Hematopoietic multipotent progenitor cell treated with erythropoietin and hydrocortisone succinate and interleukin-3 and kit ligand, for 6 days (in vitro differentiated cells): ENCODE measurements at places on chromosomes 3 and 15.

- no peak for DNase-seq
These were observed 62.2 kb upstream of the LPP start for GRCh38 chr3:188091746-188092145.

DNA sequence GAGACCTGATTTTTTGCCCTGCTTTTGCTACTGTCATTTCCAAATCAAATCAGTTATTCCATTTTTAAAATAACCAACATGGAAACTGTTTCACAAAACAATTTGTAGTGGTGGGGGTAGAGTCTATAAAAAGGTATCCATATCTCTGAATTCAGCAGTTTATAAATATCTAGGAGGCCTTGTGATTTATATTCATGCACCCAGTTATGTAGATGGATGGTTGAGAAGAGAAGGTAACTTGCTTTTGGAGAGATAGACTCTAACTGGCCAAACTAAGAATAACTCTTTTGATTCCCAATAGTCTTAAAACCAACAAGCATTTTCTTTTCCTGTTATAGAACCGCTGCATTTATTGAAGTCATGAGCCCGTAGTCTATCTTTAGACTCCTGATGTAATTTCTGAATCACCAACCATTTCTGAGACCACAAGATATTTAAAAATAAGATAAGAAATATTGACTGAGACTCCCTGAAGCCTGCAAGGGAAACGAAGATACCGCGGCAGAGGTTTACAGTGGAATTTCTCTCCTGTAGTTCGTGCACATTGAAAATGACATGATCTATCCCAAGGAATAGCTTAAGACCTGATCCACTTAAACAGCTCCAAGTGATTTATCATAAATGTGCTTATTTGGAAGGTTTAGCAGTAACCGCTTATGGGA lies 68.5 kb downstream of the SAMMSON start:
- DNase-seq: peak; percentile 0

- no peak for DNase-seq
These were observed 216.8 kb downstream of the RPLP1 start for GRCh38 chr15:69669446-69669845.

DNA sequence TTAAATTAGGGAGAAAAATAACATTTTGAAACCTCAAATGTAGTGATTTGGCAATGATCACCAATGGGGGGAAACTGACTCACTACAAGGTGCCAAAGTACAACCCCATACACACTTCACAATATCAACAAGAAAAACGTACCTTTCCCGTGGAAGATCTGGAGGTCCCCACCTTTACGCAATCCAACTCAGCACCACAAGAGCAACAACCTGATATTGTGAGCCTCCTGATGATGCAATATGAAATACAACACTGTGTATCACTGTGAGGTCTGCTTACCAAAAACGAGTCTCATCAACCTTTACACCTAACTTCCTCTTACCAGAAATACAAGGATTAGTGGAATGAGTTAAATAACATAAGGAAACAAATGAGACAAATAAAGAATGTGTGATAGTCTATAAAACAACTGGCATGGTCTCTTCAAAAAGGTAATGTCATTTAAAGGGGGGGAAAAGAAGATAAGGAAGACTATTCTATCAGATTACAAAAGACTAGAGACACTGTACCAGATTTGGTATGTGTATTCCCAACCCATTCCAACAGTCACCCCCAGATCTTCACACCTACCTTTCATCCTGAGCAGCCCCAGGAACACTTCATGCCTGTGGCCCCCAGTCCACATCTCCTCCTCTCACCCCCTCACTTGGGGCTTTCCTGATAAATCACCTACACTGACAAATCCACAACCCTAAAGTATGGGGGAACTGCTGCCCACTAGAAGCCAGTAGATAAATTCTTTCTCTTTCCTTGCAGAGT lies 27.7 kb downstream of the DLG1 start:
- no peak for DNase-seq

- no peak for DNase-seq
These were observed 33.5 kb upstream of the TBC1D21 start for GRCh38 chr15:73839699-73840377.

GRCh38 chr3:43855674-43856299 lies 165.0 kb downstream of the ABHD5 start:
- DNase-seq: peak; percentile 84

DNA sequence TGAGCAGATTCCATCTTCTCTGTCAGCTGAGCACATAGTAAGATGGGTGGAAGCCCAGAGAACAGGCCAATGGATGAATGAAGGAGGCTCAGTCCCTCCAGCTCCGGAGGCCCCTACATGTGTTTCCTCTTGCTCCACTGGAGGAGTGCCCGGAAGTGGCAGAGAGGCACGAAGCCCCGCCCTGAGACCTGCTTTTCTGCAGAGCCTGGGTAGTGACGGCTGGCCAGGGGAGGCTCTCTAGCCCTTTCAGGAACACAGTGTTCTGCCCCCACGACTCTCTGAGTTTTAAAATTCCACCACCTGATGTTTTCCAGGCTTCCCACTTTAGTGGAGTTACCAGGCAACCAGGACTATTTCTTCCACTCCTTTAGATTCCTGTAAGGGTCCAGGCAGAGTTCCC lies 149.4 kb upstream of the SLC6A11 start:
- DNase-seq: peak; percentile 65

- no peak for DNase-seq
These were observed 33.7 kb upstream of the IGF1R start for GRCh38 chr15:98614681-98615080.

DNA sequence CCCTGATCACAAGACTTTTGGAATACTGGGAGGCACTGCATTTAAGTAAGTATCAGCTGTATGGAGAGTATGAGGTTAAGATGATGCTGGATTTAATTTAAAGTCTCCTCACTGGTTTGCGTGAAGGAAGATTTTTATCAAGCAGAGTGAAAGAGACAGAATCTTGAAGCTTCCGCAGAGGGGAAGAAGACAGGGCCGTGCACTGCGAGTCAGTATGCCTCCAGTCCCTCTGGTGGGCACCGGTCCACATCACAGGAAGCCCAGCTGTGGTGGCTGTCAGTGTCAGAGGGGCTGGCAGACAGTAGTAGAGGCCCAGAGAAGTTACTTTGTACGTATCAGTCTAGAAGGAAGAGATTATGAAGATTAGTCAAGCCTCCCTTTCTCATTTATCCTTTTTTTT lies 379.0 kb upstream of the TPRG1 start:
- DNase-seq: peak; percentile 8

DNA sequence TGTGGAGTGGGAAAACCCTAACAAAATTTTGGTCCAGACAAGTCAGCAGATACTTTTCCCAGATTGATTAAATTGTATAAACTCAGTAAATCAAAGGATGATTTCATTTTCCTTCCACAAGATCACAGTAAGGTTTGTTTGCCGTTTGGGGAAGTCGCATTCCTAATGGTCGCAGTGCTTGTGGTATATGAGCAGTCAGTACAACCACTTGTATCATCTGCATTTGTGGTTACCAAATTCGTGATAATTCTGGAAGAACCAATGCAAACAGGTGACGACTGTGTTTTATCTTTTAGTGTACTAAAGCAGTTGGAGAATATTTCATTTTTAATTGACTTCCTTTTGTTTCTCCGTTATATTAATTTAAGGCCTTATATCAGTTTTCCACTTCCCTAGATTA lies 100.0 kb upstream of the CNTN6 start:
- DNase-seq: peak; percentile 17

DNA sequence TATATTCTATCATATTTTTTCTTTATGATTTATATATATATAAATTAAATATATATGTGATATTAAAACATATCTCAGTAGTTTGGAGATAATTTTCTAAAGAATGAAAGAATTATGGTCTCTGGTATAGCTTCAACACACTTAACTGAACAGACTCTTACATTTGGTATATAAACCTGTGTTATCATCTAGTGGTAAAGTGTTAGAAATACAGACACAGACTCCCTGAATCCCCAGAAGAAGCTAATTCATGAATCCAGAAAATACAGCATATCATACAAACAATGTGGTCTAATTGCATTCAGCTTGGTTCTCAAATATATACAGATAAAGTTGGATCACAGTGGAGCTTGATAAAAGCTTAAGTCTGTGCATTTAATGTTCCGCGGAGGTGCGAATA lies 1100.4 kb downstream of the ROBO2 start:
- DNase-seq: no peak

DNA sequence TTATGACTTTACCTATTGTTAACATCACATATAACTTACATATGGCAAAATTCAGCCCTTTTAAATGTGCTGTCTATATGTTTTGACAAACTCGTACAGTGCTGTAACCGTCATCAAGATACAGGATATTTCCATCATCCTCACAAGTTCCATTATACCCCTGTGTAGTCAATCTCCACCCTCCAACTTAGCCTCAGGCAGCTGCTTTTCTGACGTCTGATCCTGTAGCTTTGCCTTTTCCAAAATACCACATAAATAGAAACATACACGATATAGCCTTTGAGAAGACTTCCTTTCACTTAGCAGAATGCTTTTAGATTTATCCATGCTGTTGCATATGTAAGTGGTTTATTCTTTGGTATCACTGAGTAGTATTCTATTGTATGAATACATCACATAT lies 47.1 kb downstream of the SLC12A1 start:
- no peak for DNase-seq

GRCh38 chr3:43692085-43692855 lies 1.5 kb downstream of the ABHD5 start:
- DNase-seq: peak; percentile 53

GRCh38 chr15:41263891-41264351 lies 32.9 kb downstream of the CHP1 start:
- no peak for DNase-seq

- no peak for DNase-seq
These were observed 5.0 kb upstream of the TNK2 start for GRCh38 chr3:195913382-195913781.
